ENCODE measurements at places on chromosomes 4 and X.

GRCh38 chrX:68261060-68261672, 172.1 kb downstream of the OPHN1 start:
- no peak for DNase-seq

- DNase-seq, result no peak
Observed at GRCh38 chr4:160406263-160406825, 1303.5 kb downstream of the RAPGEF2 start.

- no peak for DNase-seq
Observed at GRCh38 chr4:151808542-151808941, 47.7 kb upstream of the GATB start.

- DNase-seq, result no peak
Observed at GRCh38 chr4:165060938-165061337, 7.3 kb downstream of the TRIM75 start.

DNA sequence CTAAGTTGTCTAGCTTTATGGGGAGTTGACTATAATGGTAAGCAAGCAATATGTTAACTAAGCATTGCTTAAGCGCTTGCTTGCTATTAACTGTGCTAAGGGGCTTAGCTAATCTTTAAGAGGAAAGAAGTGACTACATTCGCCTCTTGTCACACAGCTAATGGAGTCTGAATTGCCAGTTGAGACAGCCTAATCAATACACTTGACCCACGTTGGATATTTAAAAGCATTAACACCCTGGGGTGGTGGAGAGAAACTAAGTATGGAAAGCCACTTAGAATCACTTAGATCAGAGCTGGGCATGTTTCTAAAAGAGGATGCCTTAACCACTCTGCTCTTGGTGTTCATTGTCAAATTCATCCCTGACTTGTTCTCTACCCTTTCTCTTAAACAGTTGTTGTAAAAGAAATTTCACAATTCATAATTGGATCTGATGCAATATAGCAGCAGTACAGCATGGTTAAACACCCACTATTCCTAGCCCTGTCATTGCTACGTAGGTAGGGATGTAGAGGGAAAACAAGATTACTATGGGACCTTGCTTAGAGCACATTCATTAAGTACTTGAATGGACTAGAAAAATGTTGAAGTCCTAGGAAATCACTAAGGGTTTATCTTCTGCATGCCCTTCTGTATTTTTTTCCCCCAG, 3.5 kb downstream of the ZAR1 start:
- no peak for DNase-seq

- no peak for DNase-seq
Observed at GRCh38 chrX:40094041-40094899, 3.5 kb downstream of the BCOR start.

- no peak for DNase-seq
Observed at GRCh38 chr4:140163029-140163810, 9.2 kb upstream of the MAML3 start.

GRCh38 chrX:123504630-123505270, 228.1 kb downstream of the THOC2 start:
- no peak for DNase-seq

GRCh38 chr4:189232274-189232673, 708.4 kb upstream of the FRG1 start:
- DNase-seq, result no peak

- no peak for DNase-seq
Observed at GRCh38 chr4:88028946-88029345, 21.5 kb downstream of the PKD2 start.

GRCh38 chrX:148695255-148695654, 194.8 kb downstream of the AFF2 start:
- no peak for DNase-seq

GRCh38 chrX:38850807-38851544, 49.7 kb downstream of the MID1IP1 start:
- no peak for DNase-seq

- no peak for DNase-seq
Observed at GRCh38 chr4:15054541-15054940, 52.3 kb downstream of the CPEB2 start.

- DNase-seq, result no peak
Observed at GRCh38 chr4:83054928-83055327, 19.9 kb downstream of the COPS4 start.

GRCh38 chrX:22206781-22207180, 65.9 kb upstream of the CBLL2 start:
- DNase-seq, result no peak

- DNase-seq, result no peak
Observed at GRCh38 chr4:168604496-168605373, 107.9 kb downstream of the PALLD start.
